ENCODE measurements at places on chromosomes 3 and 15.

DNA sequence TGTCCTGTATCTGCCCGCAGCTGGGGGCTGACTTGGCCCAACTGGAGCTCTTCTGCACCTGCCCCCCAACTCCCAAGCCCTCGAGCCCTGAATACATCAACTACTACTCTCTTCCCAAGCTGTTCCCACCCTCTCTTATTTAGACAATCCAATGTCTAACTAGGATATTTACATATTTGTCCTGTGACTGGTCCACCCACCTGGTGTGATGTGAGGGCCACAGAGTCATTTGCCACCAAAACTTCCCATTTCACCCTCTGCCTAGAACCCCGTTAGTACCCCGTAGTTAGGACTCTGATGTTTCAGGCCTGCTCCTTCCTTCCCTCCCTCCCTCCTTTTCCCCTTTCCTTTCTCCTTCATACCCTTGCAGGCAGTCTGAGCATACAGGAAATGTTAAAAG lies 6.4 kb downstream of the CPLX3 start:
- ATAC-seq: no peak

- no peak for ATAC-seq
Observed at GRCh38 chr3:193824365-193824764, 231.4 kb downstream of the OPA1 start.

GRCh38 chr15:31031471-31032067 lies 40.1 kb upstream of the MTMR10 start:
- ATAC-seq: no peak

DNA sequence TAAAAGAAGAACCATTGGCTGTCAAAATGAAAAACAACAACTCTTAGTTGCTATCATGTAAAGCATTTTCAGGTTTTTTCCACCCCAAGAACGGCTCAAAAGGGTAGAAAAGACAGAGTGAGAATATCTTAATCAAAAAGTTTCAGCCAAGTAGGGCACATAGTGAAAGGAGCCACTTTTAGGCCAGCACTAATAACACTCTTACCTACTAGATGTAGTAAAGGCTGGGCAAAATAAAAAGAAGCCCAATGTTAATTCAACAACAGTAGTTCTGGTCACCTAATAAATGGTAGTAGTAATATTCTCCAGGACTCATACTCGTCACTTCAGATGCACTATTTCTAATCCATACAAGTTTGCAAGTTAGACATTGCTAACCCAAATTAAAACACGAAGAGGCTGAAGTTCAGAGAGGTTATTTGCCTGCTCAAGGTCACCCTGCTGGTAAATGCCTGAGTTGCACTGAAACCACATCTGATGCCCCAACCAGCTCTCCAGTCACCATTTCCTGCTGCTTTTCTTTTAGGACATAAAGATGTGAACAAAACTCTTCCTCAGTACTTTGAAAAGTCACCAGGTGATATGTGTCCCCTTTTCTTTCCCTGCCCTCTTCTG lies 7.5 kb downstream of the GOLIM4 start:
- ATAC-seq: no peak

DNA sequence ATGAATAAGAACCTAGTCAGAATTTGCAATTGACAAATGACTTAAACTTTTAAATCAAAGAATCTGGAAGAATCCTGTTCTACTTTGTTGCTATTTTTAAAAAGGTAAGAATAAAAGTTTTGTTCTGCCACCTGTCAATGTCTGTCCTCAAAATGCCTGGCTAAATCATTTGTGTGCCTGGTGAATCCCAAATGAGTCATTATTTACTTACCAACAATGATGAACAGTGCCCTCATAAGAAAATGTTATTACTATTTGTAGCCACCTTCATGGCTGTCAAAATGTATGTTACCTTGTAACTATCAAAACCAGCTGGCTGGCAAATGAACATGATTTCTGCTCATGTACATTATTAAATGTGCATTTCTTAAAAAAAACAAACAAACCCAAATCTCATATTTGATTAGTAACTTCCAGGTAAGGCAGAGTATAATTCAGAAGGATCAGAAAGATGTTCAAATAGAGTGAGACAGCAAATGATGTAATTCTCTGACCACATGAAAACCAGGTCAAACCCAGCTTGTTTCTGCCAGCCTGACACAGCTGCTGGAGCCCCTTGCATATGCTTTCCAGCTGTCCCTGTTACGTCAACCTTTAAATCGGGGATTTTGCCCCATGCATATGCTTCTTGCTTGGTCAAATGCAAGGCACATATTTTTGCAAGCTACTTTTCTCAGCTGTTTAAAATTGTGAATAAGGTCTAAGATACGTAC lies 137.9 kb downstream of the SSR3 start:
- no peak for ATAC-seq

GRCh38 chr3:41418961-41419691 lies 219.8 kb downstream of the CTNNB1 start:
- no peak for ATAC-seq

- ATAC-seq: peak; percentile 57
Observed at GRCh38 chr15:77024273-77025082, 29.6 kb downstream of the PSTPIP1 start.

- no peak for ATAC-seq
Observed at GRCh38 chr15:66703540-66703941, 1.5 kb downstream of the SMAD6 start.

DNA sequence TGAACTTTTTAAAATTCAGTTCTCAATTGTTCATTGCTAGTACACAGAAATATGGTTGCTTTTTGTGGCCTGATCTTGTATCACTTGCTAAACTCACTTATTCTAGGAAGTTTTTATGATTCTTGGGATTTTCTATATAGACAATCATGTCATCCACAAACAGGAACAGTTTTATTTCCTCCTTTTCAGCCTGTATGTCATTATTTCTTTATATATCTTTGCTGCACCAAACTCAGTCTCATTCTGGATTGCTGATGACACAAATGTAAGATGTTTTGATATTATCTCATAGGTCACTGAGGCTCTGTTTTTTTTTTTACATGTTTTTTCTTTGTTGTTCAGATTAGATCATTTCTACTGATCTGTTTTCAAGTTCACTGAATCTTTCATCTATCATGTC lies 71.7 kb downstream of the TTBK2 start:
- ATAC-seq: no peak

DNA sequence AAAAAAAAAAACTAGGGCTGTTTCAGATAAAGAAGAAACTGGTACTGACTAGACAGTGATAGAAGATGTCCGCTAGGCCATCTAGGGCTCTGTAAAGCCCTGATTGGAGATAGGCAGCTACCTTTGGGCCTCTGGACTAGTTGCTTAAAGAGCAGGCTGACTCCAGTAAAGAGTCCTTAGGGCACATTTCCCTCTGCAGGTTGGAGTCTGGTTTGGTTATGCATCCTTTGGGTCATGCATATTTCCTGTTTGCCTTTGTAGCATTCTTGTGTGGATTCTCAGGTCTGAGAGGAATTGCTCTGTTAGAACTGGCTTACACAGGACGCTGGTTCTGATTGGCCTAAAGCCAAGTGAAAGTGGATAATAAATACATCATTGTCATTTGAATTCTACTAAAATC lies 165.5 kb upstream of the LRRN1 start:
- no peak for ATAC-seq

DNA sequence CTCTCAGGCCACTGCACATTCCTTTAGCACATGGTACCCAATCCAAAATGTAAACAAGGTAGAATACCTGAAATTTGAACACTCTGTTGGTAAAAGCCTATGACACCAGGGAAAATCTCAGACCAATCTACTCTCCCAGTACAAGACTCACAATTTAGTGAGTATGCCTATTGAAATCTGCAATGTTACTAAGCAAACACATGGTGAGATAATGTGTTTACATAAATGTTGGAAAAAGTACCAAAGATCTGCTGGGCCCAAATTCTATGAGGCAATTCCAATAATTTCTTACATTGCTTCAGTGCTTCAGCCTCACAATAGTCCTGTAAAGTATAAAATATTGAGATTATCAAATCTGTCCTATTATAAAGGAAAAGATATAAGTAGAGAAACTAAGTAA lies 536.1 kb downstream of the PYDC2 start:
- no peak for ATAC-seq

DNA sequence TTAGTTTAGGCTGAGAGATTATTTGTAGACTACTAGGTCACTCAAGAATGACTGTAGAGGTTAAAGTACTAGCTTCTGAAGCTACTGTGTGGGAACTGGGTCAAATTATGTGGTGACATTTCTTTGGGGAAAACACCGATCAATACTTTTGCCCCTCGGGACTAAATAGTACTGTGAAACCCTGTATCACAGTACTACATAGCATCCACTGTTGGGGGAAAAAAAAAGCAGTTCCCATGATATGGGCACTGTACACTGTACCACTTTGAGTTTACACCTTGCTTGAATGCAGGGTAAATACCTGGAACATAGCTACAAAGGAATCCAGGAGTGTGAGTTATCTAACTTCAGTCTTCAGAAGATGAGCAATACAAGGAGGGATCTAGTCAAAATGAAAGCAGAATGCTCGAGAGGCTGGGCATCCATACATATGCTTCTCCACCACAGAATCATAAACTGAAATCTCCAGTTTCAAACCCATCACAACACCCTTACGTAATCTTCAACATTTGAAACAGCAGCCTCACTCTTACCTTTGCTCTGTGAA lies 311.4 kb downstream of the UNC13C start:
- no peak for ATAC-seq

- ATAC-seq: no peak
Observed at GRCh38 chr15:38535491-38536200, 29.0 kb downstream of the RASGRP1 start.

- ATAC-seq: peak; percentile 94
Observed at GRCh38 chr15:59456114-59456513, 18.1 kb downstream of the FAM81A start.

GRCh38 chr15:74202452-74203401 lies at the start of gene STRA6:
Gene STRA6, minus strand, starts transcription at chr15:74202787. Its CDS starts 520 bp downstream, at chr15:74202267.
- ATAC-seq: peak; percentile 22

DNA sequence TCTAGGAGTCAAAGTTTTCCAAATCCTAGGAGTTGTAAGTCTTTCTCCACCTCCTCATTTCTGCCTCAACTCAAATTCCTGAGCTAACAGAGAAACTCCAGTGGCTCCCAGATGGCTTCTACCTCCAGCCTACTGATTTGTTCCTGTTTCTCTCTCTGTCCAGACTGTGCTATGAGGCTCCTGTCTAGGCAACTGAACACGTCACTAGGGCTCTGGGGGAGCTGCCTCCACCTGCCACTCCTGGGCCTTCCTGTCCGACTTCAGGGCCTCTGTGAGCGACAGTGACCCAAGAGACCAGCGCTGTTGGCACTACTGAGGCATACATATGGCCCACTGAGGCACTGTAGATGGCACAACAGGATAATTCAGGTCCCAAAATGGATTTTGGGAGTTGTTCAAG lies 71.4 kb downstream of the EXOG start:
- no peak for ATAC-seq

- no peak for ATAC-seq
Observed at GRCh38 chr3:142057331-142057725, 92.0 kb downstream of the TFDP2 start.

- ATAC-seq: peak; percentile 93
Observed at GRCh38 chr15:52261498-52262242, 33.9 kb downstream of the MYO5C start.

- no peak for ATAC-seq
Observed at GRCh38 chr3:37173806-37174205, 576 bp downstream of the LRRFIP2 start.

- no peak for ATAC-seq
Observed at GRCh38 chr3:148957586-148957985, 33.8 kb upstream of the GYG1 start.

GRCh38 chr3:171173736-171174135 lies 147.2 kb upstream of the SLC2A2 start:
- no peak for ATAC-seq

DNA sequence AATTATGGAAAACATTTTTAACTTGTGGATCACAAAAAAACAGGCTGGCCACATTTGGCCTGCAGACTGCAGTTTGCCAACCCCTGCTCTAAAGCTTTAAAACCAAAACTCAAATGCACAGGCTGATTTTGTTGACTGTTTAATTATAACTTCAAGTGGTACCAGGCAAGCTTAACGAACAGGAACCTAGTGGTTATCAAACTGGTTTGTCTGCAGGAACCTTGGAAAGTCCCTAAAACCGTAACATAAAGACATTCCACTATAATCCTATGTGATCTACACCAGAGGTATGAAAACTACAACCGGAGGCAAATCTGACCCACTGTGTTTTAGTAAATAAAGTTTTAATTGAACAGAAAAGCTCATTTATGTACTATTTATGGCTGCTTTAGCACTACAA lies 52.4 kb downstream of the TBL1XR1 start:
- peak; percentile 85 for ATAC-seq

DNA sequence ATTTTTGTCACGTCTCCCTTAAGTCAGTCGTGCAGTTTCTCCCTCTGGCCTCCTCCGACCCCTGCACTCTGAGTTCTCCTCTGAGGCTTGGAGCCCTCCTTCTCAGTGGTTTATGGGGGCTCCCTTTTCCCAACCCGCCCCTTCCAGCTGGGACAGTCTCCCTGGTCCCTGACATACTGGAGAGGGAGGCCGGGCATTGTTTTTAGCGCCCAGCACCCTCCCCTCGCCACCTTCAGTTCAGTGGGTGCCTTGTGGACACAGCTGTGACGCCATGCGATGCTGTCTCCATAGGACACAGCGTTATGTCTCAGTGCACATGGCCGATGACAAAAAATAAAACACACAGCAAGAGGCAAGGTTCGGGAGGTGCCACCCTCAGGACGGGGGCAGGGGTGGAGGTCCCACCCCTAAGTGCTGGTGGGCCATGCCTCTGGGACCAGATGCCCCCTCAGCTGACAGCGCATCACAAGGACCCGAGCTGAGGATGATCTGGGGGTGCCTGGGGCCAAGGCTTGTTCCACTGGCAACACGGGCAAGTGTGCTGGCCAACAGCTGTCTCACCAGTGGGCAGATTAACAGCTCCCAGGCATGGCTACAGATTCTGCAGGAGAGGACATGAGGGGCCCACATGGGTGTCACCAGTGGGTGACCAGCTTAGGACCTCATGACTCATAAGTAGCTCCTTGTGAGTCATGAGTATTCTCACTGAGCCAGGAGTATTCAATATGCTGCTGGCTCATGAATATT lies 81.6 kb downstream of the PLXNA1 start:
- ATAC-seq: peak; percentile 86

DNA sequence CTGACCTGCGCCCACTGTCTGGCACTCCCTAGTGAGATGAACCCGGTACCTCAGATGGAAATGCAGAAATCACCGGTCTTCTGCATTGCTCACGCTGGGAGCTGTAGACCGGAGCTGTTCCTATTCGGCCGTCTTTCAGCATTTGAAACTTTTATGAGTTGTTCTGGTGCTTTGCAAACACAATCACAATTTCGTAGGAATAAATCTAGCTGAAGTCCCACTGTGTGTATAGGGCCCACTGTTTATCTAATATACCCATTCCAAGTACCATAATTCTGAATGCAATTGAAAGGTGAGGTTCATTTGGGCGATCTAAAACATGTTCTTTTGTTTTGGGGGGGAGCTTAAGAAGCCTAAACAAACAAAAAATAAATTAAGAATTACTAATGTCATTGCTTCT lies 572.1 kb downstream of the FGF12 start:
- no peak for ATAC-seq

Measured in esophagus mucosa (tissue), 1 donor.